ENCODE measurements at places on chromosomes 7 and 10.

DNA sequence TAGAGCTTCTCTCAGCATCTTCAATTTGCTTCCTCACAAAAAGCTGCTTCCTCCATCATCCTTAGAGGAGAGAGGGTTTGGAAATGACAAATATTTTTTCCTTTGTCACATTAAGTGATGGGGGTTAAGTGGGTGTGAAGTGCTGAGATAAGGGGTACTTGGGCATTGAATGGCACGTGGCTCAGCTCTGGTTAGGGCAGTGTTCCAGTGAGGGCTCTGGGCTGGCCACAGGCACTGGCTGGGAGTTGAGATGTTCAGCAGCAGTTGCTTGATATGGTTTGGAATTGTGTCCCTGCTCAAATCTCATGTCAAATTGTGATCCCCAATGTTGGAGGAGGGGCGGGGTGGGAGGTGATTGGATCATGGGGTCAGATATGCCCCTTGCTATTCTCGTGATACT lies 33.7 kb upstream of the CHCHD3 start:
- DNase-seq: no peak

GRCh38 chr10:69955897-69956740 lies 96.5 kb upstream of the MACROH2A2 start:
- no peak for DNase-seq

GRCh38 chr7:85392326-85392725 lies 205.5 kb upstream of the SEMA3D start:
- DNase-seq: no peak

- DNase-seq: no peak
These were observed 179.9 kb upstream of the MBL2 start for GRCh38 chr10:52952391-52953055.

- DNase-seq: no peak
These were observed 1.0 kb upstream of the PILRA start for GRCh38 chr7:100372256-100372655.

DNA sequence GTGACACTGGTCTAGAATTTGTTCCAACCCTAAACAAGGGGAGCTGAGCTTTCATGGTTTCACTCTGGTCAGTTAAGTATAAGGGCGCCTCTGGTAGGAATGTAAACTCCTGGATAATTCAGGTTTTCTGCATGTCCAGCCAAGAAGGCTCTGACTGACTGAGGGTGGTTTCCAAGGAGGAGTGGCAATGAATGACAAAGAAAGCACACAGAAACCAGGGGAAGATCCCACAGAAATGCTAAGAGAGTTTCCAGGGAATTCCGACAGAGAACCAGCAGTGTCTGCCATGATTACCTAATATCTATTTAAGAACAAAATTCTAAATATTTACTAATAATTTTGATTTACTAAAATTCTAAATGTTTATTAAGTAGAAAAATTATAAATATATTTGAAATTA lies 27.3 kb upstream of the NRG3 start:
- no peak for DNase-seq

DNA sequence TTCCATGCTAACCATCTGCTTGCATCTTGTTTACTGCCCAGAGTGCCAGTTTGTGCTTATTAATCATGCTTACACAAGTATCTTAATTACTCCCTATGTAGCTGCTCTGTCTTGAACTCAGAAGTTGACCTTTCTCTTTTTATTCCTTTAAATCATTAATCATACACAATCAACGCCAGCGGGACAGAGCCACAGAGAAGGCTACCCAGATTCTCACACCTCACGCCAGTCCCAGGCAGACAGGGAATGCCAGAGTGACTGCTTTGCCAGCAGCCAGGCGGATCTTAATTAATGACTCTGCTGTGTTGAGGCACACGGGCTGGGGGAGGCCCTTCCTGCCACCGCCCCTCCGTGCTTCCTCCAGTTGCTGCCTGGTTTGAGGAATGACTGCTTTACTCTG lies 229.4 kb downstream of the LRMDA start:
- no peak for DNase-seq

DNA sequence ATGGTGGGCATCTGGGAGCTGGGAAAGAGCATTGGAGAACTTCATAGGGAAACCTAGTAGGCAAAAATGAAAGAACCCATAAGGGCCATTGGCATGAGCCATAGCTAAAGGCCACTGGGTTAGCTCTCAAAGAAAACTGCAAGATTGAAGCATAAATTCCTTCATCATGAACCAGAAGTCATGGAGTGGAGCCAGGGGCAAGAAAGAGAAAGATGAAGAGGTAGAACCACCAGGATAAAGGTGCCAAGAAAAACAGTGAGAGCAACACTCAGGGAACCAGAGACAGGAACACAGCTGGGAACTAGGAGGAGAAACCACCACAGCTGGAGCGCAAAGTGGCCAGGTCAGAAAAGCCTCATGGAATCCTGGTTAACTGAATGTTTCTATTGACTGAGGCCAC lies 11.5 kb upstream of the SGMS1 start:
- no peak for DNase-seq

- DNase-seq: no peak
These were observed 11.3 kb upstream of the AKR1C2 start for GRCh38 chr10:5014936-5015335.

Data from CD4-positive, alpha-beta T cell treated with Interleukin-4 for 1 hour (primary cell).